HS-5 (cell line): ENCODE measurements at places on chromosomes 5 and 9.
A peak's percentile ranks its signal among the peaks of the same experiment; 100 is the strongest.

DNA sequence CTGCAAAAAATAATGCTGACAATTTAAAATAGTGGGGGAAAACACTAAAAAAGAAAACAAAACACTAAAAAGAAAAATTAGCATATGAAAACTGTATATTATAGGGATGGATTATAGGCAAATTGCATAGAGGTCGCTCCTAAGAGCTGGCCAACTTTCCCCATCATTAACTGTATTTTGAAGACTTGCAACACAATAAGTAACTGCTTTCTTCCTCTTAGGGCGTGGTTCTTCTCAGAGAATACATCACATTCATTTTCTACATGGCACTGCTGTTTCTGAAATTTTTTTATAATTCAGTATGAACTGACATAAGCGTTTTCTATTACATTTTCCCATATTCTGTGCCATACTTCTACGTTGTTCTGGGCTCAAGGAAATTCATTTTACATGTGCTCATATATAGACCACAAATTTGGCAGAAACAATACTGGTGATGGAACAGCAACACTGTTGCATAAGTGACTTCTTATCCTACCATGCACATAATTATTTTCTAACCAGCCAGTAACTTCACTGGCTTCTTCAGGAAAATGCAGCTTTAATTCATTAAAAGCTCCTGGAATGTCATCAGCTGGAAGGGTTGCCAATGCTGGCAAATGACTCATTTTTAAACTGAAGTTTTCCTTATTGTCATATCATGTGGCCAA is 171.2 kb upstream of the DMAC1 start:
- DNase-seq: peak; percentile 50

DNA sequence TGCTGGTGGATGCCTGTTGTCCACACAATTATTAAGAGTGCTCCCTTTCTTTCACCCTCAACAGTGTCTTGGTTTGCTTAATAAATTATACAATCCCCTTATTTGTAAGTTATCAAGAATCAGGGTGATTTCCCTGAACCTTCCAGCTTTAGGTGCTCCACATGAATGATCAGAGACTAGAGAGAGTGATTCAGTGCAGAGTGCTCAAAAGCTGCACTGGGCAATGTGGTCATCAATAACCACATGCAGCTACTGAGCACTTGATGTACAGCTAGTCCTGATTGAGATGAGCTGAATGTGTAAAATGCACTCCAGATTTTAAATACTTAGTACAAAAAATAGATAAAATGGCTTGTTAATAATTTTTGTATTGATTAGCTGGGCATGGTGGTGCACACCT is 76.8 kb upstream of the TRIO start:
- DNase-seq: no peak

- no peak for DNase-seq
Measured at GRCh38 chr9:98796364-98797101, at the start of gene ANKS6. Gene ANKS6 (minus strand): TSS chr9:98796555. CDS start chr9:98796491, 64 bp downstream.

DNA sequence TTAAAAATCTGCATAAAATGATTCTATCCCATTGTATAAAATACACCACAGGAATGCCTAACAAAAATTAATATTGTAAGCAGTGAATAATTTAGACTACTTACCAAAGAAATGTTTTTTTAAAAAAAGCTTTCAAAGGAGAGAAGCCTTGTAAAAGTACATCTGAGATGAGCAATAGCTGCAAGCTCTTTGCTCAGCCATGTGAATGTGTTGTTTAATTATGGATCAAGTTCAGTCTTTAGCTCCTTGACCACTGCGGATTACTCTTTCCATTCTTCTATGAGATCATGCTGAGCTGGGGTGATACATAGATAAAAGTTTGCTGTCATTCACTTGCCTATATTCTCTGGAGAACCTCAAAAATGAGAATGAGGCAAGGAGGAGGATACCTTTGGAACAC is 782.4 kb upstream of the ZNF608 start:
- DNase-seq: no peak

DNA sequence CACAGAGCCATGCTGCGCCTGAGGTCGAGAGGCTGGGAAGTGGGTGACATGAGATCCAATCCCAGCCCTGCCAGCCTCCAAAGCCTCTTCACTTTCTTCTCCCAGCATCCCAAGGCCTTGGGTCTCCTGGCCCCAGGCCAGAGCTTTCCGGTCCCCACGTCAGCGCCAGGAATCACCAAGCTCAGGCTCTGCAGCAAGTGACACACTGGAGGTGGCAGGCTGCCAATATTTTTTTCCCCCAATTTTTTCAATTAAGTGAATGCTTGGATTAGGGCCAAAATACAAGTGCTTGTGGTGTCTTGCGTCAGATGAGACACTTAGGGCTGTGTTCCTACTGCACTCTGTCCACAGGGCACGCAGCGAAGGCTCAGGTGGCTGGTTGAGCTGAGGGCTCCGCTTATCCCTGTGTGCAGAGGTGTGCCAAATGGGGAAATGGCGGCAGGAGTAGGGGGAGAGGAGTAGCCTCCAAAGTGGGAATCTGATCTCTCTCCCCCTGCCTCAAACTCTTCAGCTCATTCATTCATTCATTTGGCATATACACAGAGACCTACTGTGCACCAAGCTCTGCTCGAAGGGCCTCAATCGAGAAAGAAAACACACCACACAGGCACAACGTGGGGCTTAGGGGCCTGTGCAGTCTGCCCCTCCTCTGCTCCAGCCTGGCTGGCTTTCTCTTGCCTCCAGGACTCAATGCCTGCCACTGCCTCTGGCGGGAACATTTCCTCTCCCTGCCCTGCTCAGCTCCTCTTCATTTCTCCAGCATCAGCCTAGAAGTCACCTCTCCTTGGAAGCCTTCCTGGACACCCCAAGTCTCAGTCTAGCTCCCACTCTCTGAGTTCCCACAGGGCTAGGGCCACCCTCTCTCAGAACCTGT is 16.6 kb downstream of the SH3PXD2B start:
- DNase-seq: no peak
